AG04450 (cell line): ENCODE measurements at places on chromosomes 6 and 20.

- no peak for DNase-seq
Observed at GRCh38 chr6:131062241-131063027, 611 bp downstream of the EPB41L2 start.

- DNase-seq: no peak
Observed at GRCh38 chr6:139146317-139146726, 11.4 kb downstream of the HECA start.

DNA sequence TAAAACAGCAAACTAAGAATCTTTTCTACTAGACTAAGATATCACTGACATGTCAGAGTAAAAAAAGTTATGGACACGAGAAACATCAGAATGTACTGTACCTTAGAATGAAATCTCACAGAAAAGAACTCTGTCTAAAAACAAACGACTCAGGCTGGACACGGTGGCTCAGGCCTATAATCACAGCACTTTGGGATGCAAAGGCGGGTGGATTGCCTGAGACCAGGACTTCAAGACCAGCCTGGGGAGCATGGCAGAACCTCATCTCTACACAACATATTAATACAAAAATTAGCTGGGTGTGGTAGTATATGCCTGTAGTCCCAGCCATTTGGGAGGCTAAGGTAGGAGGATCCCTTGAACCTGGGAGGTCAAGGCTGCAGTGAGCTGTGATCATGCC, 122.6 kb downstream of the PRND start:
- no peak for DNase-seq

DNA sequence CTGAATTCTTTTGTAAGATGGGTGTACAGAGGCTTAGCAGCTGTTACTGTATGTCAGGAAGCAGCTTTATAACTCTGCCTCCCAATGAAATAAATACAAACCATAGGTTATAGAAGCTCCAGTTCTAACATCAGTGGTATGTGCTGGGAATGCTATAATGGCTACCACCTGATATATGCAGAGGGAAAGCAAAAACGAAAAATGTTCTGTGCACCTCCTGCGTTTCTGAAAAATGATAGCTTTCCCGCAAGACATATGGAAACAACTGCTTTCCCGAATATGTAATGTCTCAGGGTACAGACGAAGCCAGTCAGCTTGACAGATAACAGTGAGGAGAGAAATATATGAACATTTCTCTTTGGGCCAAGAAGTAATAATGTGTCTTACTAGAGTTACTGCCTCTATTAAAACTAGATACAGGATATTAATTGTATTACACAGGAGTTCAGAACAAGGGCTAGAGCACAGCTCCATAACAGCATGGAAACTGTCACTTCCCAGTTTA, 517.0 kb upstream of the NRSN1 start:
- DNase-seq: no peak

- no peak for DNase-seq
Observed at GRCh38 chr6:151447237-151447636, 4.7 kb downstream of the RMND1 start.

GRCh38 chr6:144284478-144284782, 705 bp upstream of the UTRN start:
- DNase-seq: no peak

GRCh38 chr6:19204445-19204844, 632.7 kb upstream of the ID4 start:
- DNase-seq: no peak

- no peak for DNase-seq
Observed at GRCh38 chr6:22106451-22106850, 190.4 kb downstream of the PRL start.

GRCh38 chr6:151641028-151641427, 147.2 kb downstream of the CCDC170 start:
- DNase-seq: no peak

DNA sequence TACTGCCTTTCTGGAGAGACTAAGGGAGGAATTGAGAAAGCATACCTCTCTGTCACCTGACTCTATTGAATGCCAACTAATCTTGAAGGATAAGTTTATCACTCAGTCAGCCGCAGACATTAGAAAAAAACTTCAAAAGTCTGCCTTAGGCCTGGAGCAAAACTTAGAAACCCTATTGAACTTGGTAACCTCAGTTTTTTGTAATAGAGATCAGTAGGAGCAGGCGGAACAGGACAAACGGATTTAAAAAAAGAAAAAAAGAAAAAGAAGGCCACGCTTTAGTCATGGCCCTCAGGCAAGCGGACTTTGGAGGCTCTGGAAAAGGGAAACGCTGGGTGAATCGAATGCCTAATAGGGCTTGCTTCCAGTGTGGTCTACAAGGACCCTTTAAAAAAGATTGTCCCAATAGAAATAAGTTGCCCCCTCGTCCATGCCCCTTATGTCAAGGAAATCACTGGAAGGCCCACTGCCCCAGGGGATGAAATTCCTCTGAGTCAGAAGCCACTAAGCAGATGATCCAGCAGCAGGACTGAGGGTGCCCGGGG, 43.1 kb upstream of the RNF182 start:
- DNase-seq: no peak

DNA sequence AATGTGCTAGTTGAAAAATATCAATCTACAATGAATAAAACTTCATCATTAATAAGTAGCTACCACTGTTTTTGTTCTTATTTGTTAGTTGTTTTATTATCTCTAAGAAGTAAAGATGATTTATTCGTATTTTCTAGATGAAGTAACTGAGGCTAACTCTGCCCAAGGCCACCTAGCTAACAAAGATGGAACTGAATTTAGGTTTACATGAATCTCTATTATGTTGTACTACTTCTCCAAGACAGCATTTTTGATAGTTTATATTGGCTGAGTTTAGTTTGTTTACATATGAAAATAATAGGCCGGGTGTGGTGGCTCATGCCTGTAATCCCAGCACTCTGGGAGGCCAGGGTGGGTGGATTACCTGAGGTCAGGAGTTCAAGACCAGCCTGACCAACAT, 121.5 kb downstream of the NCOA3 start:
- DNase-seq: no peak

- DNase-seq: no peak
Observed at GRCh38 chr6:47306887-47307286, 2.8 kb downstream of the TNFRSF21 start.

DNA sequence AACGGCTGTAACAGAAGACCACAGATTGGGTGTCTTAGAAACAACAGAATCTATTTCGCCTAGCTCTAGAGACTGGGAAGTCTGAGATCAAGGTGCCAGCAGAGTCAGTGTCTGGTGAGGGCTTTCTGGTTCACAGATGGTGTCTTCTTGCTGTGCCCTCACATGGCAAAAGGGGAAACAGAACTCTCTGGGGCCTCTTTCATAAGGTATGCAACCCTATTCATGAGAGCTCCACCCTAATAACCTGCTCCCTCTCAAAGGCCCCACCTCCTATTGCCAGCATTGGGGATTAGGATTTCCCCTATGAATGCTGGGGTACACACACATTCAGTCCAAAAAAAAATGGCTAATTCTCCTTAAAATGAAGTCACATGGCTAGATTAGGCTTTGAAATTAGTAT, 10.0 kb downstream of the TXNDC5 start:
- DNase-seq: no peak

- DNase-seq: no peak
Observed at GRCh38 chr6:74073429-74073828, 377.4 kb downstream of the CD109 start.

DNA sequence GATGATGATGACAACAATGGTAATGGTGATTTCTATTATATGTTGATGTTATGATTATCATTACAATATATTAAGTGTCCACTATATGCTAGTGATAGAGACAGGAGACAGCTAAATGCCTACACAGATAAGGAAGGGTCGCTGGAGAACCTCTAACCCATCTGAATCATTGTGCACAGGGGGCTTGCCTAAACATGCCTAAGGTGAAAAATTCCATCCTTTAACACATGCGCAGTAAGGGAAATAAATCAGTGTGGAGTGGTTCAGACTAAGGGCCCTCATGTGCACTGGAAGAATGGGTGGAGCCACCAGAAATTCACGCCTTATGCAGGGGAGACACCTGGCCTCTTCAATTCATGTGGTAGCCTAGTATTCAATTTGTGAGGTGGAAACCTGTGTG, 120.4 kb downstream of the TPBG start:
- no peak for DNase-seq

- no peak for DNase-seq
Observed at GRCh38 chr6:119986934-119987549, 637.5 kb upstream of the MAN1A1 start.

GRCh38 chr20:43389211-43389610, 68.5 kb upstream of the SRSF6 start:
- no peak for DNase-seq

GRCh38 chr6:168126566-168127383, 47.8 kb upstream of the FRMD1 start:
- DNase-seq: no peak

GRCh38 chr6:72811971-72812421, 190.1 kb downstream of the KCNQ5 start:
- DNase-seq: no peak

DNA sequence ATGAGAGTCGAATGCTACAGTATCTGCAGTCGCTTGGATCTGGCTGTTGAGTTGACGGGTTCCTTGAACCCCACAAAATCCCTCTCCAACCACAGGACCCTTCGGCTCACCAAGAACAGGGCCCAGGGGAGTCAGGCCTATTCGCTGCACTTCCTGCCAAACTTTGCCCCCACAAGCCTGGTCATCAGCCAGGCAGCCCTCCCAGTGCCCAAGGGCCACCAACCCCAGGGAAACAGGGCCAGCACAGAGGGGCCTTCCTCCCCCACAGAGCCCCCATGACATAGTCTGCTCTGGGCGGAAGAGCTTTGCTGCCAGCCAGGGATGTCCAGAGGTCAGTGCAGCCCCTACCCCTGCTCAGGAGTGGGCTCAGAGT, 34.5 kb upstream of the MRGBP start:
- no peak for DNase-seq

DNA sequence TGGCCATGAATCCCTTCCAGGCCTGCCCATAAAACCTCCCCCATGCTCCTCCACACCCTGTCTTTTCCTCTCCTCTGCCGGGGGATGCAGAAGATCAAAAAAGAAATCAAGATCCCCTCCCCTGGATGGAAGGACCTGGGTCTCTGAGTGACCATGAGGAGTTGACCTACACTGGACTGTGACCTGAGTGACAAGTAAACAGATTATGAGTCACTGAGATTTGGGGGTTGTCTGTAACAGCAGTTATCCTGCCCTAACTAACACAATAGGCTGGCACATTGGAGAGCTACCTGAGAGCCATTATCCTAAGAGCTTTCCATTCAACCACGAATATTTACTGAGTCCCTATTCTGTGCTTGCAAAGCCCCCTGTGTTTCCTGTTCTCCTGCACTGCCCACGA, 28.4 kb upstream of the SIRPA start:
- DNase-seq: no peak

DNA sequence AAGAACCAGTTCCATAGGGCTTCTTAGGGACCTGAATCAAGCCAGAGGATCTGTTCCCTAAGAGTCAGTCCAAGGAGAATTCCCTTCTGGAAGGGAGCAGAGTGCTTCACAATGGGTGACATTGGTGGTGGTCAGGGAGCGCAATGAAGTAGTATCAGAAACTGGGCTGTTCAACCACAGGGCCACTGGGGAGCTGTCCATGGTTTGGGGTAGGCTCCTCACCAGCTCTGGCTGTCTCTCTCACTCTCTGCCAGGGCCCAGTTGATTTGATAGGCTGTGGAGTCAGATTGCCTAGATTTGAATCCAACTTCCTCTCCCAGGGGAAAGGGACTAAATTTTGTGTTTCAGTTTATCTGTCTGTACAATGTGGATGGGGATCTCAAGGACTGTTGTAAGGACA, 36.7 kb upstream of the CHD6 start:
- no peak for DNase-seq

GRCh38 chr6:79404677-79405076, 132.6 kb downstream of the LCA5 start:
- no peak for DNase-seq

- no peak for DNase-seq
Observed at GRCh38 chr6:55260181-55260580, 67.1 kb upstream of the GFRAL start.

DNA sequence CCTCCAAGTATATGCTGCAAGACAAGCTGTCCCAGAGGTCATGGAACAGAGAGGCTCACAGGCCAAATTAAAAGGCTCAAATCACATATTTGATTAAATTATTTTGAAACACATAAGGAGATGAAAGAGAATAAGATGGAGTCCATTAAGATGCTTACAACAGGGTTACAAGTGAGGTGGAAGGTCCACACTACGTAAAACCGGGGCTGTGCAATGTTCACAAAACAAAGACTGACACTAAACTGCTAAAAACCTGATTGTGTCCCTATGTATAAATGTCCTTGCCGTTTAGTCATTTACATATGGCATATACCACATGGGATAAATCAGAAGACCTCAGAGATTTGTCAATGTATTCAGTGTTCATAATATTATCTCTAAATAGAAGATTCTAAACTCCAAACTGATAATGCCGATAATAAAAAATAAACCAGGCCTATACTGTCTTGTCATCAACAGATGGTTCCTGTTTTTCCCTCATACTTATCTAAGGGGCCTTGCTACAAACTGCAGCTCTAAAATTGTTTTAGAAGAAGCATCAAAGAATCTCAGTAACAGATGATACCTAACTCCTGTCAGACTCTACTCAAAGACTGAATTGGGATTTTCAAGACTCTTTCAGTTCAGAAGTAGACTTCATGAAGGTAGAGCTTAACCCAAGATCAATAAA, 51.8 kb upstream of the RIPOR2 start:
- no peak for DNase-seq

DNA sequence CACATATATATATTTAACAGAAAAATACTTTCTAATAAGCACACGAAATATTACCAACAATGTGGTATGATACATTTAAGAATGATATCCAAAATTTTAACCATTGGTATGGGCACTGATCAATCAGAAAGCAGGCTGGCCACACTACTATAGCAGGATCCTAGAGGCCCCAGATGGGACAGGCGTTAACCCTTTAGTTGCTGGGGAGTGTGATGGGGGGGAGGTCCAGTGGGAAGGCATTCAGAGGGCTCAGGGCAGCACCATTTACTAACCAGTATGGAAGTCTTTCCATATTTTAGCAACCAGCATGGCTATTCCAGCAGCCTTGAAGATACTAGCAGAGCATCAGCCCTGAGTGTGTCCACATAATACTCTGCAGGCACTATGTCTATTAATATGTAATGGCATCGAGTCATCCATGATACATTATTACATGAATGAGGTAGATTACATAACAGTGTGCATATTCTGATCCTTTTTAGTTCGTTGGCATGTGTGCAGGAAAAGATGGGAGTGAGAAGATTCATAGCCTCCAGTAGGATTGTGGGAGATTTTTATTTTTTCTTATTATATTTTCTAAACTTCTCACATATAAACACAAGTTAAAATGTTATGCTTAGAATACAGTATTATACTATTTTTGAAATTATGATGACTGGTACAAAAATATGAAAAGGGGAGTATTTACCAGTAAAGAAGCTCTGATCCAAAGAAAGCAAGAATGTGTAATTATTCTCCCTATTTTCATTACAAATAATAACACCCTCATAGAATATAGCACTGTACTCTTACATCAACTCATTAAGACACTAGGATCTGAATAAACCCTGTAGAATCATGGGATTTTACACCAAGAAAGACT, 78.9 kb downstream of the FAM217A start:
- DNase-seq: no peak

GRCh38 chr6:69816569-69816968, 19.8 kb upstream of the LMBRD1 start:
- DNase-seq: no peak

- no peak for DNase-seq
Observed at GRCh38 chr20:17334932-17335331, 108.1 kb downstream of the PCSK2 start.

- no peak for DNase-seq
Observed at GRCh38 chr6:89508755-89509563, 76.0 kb downstream of the ANKRD6 start.
